ENCODE measurements at places on chromosomes 4 and X.

GRCh38 chr4:98754736-98755135, 96.3 kb upstream of the TSPAN5 start:
- DNase-seq = no peak

DNA sequence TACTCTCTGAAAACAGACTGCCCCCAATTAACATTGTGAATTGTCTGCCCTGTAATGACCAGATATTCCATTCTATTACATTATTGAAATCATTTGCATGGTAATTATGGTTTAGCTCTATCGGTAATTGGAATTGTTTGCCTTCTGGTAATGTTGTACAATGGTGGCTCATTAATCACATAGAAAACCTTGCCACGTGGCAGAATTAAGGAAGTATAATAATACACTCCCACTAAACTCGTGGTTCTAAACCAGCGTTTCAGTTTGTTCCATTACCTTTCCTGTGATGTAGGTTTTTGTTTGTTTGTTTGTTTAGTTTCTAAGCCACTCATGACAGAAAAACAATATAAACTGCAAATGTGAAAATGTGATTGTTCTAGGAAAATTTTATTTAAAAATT, 45.1 kb upstream of the TAPT1 start:
- DNase-seq = no peak

GRCh38 chr4:153318696-153319320, 25.7 kb upstream of the MND1 start:
- peak; percentile 47 for DNase-seq

GRCh38 chr4:39048311-39048710, 13.7 kb upstream of the KLHL5 start:
- peak; percentile 63 for DNase-seq

GRCh38 chrX:20124964-20125363, 8.3 kb upstream of the MAP7D2 start:
- DNase-seq = no peak

- DNase-seq = peak; percentile 63
Measured at GRCh38 chrX:19776753-19777152, 110.6 kb downstream of the SH3KBP1 start.

GRCh38 chr4:139786494-139787354, 121.1 kb downstream of the MGST2 start:
- DNase-seq = no peak

- DNase-seq = no peak
Measured at GRCh38 chr4:72374159-72374558, 194.9 kb downstream of the ADAMTS3 start.

DNA sequence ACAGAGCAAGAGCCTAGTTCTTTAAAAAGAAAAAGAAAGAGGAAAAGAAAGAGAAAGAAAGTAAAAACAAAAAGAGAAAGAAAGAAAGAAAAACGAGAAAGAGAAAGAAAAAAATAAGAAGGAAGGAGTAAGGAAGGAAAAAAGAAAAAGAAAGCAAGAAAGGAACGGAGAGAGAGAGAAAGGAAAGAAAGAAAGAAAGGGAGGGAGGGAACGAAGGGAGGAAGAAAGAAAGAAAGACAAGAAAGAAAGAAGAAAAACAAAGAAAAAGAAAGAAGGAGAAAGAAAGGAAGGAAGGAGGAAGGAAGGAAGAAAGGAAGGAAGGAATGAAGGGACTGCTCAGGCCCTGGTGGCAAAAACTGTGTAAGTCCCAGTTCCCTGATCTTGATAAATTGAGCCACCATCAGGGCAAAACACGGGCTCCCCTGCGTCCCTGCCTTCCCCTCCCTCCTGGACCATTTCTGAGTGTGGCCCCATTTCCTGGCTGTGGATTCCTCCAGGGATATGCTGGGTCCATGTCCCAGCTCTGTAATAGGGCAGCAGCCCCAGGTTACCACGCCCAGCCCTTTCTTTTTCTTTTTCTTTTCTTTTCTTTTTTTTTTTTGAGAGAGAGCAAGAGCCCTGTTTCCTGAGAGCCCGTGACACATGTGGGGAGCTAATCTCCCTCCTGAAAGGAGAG, 44.8 kb downstream of the SHOX start:
- no peak for DNase-seq

DNA sequence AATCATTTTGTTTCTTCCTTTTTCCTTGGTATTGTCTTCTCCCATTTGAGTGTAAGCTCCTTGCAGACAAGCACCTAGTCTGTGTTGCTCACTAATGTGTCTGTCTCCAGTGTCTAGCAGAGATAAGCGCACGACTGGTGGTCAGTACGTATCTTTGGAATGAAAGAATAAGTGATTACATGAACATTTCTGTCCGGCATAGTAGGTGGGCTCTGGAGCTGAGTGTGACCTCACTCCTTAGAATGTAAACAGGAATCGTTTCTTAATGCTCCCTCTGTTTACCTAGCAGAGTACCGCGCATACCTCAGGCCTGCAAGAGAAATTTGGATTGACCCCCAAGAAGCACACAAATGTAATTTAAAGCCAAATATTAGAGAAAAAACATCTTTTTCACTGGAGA, 235.4 kb downstream of the MAML3 start:
- DNase-seq = no peak

- DNase-seq = no peak
Measured at GRCh38 chr4:41394481-41394894, 137.8 kb downstream of the UCHL1 start.

GRCh38 chr4:187179086-187180058, 455.7 kb upstream of the FAT1 start:
- DNase-seq = no peak

Data from MM.1S (cell line).